ENCODE measurements at places on chromosomes 1 and 21.

- DNase-seq, result no peak
Measured at GRCh38 chr1:81412954-81413353, 387.8 kb upstream of the ADGRL2 start.

- peak; percentile 99 for DNase-seq
Measured at GRCh38 chr1:165570078-165570477, 26.3 kb downstream of the LRRC52 start.

DNA sequence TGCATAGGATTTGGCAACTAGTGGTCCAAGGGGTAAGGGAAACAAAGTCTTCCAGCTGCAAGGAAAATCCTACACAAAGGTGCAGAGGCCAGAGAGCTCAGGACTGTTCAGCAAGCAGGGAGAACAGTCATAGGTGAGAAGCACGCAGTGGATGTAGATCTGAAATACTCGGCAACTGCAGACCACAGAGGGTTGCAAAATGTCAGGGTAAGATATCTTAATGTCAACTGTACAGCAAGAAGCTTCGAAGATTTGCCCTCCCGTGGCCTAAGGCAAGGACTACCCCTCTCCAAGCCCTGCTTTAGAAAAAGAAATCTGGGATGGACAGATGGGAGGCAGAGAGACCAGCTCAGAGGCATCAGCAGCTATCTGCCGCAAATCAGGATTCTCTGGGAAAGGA is 153.4 kb upstream of the IRF2BP2 start:
- peak; percentile 61 for DNase-seq

GRCh38 chr1:14881775-14882672 is 271.5 kb upstream of the TMEM51 start:
- no peak for DNase-seq

GRCh38 chr1:159421821-159422220 is 10.2 kb upstream of the OR10J4 start:
- peak; percentile 30 for DNase-seq

- peak; percentile 44 for DNase-seq
Measured at GRCh38 chr21:17780539-17780938, 38.6 kb downstream of the C21orf91 start.

DNA sequence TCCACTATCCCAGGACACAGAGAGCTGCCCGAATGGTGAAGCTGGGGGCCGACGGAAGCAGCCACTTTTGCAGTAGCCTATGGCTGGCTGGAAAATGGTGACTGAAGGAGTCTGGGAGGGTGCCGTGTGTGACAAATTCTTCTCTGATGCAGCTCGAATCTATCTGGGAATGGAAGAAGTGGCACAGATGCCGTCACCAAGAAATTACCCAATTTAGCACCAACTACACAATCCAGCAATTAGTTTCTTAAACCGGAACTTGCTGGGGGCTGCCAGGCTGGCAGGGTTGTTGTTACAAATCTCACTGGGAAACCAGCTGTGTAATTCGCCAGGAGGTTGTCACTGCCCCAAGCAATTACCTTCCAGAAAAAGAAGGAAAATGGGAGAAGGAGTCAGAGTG is 18.0 kb downstream of the DLGAP3 start:
- no peak for DNase-seq

GRCh38 chr1:110462964-110463363 is 12.0 kb downstream of the PROK1 start:
- peak; percentile 50 for DNase-seq

DNA sequence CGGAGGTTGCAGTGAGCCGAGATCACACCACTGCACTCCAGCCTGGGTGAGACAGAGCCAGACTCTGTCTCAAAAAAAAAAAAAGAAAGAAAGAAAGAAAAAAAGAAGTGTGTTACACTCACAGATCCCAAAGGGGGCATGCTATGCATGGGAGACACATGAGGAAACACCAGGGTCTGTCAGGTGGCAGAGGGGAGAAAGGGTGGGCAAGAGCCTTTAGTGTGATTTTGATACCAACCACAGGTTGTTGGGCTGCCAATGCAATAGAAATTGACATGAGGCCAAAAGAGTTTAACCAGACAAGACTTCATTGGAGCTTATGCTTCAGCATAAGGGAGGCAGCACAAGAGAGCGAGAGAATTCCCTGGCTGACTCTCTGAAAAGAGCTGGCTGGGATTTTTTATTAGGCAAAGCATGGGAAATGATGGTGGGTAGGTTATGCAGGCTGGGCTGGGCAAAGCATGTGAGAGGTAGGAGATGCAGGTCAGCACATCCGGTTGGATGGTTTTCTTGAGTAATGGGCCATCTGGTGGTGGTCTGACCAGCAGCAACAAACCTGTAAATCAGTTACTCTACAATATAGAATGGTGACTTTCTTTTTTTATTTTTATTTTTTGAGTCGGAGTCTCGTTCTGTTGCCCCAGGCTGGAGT is 11.7 kb upstream of the EXTL1 start:
- peak; percentile 77 for DNase-seq
